A549 treated with Mapracorat at 1 μM for 4 hours (cell line): ENCODE measurements at places on chromosomes 7 and 10. TPM values are rescaled to one million over a fixed set of nuclear protein-coding genes. Genes with fewer than 3 reads are reported as not detected.

ZNF680 gene
- 1.3 to 2.3 TPM (median 2.0 TPM) in 5 replicates for total RNA-seq

BMPER gene
- 4.4 to 5.7 TPM (median 5.1 TPM) in 5 replicates for total RNA-seq

SHH gene
- total RNA-seq: 0.35 to 0.96 TPM (median 0.69 TPM) in 5 replicates

CPN1 gene
- total RNA-seq: 0.15 to 0.45 TPM (median 0.35 TPM) in 5 replicates

HOXA7 gene
- 4.1 to 5.5 TPM (median 5.0 TPM) in 5 replicates for total RNA-seq

PMS2 gene
- 10.2 to 12.7 TPM (median 12.3 TPM) in 5 replicates for total RNA-seq
